ENCODE measurements at places on chromosomes 12 and 14.
A peak's percentile ranks its signal among the peaks of the same experiment; 100 is the strongest.

DNA sequence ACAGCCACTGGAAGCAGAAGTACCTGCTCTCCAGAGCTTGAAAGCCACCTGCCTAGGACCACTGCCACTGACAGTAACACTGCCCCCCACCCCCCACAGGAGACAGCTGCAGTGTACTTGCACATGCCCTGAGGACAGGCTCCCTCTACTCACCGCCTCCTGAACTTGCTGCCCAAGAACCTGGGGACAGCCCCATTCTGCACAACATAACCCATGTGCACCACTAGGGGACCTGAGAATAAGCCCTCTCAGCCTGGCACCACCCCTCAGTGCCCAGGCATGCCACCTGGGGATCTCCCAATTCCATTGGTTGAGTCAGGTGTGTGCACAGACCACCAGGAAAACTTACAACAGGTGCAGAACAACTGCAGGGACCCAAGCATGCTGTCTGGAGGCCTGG is 67.1 kb upstream of the KIF21A start:
- DNase-seq, result no peak

DNA sequence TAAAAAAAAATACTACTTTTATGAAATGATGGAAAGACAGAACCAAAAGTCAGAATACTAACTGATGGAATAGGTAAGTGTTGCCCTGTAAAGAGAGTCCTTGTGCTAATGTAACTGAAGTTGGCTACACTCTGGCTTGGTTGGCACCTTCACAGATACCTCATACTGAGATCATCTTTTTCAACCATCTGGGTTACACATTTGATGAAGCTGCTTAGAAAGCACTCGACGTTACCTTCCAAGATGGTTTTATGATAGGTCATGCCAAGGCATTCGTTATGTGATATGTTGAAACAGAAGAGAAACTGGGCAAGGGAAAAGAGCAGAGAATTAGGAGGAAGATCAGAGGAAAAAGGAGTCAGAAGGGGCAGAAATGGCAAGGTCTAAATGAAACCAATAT is 203.8 kb downstream of the ADAMTS20 start:
- no peak for DNase-seq

DNA sequence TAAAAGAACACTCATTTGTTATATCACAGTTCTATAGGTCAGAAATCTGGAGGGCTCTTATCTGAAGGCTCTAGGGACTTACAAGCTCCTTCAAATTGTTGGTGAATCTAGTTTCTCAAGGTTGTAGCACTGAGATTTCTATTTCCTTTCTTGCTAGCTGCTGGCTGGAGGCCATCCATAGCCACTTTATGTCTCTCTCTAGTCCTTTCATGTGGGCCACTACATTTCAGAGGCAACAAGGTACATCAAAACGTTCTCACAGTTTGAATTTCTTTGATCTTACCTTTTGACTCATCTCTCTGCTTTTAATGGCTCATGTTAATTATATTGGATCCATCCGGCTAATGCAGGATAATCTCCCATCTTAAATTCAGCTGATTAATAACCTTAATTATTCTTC is 286.8 kb downstream of the DIO2 start:
- no peak for DNase-seq

DNA sequence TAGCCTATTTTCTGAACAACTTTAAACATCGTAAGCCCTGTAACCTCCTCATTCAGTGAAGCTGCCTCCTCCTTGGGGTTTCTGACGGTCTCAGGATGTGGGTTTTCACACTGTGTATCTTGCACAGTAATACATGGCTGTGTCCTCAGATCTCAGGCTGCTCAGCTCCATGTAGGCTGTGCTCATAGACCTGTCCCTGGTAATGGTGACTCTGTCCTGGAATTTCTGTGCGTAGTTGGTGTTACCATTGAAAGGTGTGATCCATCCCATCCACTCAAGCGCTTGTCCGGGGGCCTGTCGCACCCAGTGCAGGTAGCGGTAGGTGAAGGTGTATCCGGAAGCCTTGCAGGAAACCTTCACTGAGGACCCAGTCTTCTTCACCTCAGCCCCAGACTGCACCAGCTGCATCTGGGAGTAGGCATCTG is 980.5 kb downstream of the TMEM121 start:
- DNase-seq, result no peak

- peak; percentile 90 for DNase-seq
These were observed 108.8 kb upstream of the ATF7IP start for GRCh38 chr12:14256555-14257169.

- no peak for DNase-seq
These were observed 865 bp downstream of the RGS6 start for GRCh38 chr14:71933001-71933587.

GRCh38 chr14:49424436-49425331 is 161.5 kb downstream of the RPS29 start:
- DNase-seq, result no peak

DNA sequence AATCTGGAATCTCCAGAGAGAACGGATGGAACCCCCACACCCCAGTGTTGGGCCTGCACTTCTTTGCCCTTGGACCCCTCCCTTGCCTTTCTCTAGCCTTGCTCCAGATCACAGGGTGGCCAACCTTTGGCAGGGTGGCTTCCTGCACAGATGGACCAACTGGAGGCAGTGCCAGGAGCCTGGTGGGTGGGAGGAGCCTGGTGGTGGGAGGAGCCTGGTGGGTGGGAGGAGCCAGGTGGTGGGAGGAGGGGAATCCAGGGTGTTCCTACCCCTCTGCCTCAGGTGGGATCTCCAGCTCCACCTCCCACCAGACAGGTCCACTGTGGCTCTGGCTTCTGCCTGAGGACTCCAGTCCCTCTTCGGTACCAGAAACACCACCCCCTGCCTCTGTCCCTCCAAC is 15.0 kb upstream of the ORAI1 start:
- DNase-seq, result no peak

DNA sequence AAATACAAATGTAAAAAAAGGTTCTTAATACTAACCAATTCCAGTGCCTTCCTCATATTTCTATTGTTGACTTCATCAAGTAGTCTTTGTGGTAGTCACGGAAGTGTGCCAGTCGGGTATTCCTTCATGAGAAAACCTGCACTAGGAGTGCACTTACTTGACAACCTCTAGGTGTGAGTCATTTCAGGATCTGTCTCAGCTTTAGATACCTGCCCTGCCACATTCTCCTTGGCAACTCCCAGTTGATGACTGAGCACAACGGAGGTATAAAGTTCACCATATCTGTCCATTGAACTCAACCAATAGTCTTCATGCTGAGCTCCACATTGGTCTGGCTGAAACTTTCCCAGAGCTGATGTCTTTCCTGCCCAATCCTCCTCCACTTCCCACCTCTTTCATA is 215.7 kb downstream of the SYT10 start:
- no peak for DNase-seq

DNA sequence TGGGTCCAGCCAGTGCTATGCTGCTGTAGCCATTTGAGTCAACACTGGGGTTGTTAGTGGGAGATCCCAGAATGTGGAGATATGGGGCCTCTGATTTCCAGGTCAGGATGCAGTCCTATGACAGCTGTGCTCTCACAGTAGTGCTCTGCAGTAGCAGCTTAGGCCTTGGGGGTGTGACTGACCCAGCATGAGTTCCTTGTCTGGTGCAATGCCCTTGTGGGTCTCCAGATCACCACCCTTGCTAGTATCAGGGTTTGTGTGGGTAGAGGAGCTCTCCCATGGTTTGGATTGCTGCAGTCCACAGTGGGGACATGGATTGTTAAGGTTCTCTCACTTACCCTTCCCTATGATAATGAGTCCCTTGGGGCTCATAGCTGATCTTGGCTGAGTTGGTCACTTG is 113.7 kb downstream of the RAD51B start:
- no peak for DNase-seq

- no peak for DNase-seq
These were observed 38.5 kb downstream of the SPTB start for GRCh38 chr14:64841121-64841651.

DNA sequence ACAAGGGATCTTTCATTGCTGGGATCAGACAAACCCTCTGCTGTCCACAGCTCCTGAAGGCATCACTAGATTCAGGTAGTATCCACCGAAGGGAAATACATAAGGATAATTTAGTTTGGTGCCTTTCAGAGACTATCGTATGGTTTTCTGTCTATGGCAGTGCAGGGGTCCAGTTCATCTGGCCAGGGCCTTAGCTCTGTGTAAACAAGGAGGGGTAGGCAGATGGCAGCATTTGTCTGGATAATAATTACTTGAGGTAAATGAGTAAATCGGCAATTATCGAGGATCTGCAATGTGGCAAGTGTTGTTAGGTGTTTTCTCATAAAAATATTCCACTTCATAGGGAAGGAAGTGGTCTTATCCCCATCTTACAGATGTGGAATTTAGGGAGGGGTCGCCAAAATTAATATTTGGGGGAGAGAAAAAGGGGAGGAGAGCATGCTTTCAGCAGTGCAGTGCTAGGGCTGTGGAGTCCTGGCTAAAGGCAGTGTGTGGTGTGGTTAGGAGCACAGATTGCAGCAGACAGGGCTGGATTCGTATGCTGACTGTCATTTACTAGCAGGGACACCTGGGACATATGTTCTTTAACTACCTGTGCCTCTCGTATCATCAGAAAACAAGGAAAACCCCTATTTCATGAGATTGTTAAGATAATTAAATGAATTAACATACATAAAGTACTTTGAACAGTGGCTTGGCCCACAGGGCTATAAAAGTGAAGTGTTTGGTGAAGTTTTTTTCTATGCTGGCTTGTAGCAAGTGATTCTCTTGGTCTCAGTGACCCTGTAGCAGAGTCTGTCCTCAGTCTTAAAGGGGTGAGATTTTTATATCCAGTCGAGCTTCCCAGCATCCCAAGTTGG is 27.1 kb downstream of the RASSF8 start:
- DNase-seq, result no peak

GRCh38 chr14:79596551-79596950 is 614.8 kb downstream of the DIO2 start:
- no peak for DNase-seq

- DNase-seq, result no peak
These were observed 97.2 kb upstream of the TMEM260 start for GRCh38 chr14:56482310-56482911.

DNA sequence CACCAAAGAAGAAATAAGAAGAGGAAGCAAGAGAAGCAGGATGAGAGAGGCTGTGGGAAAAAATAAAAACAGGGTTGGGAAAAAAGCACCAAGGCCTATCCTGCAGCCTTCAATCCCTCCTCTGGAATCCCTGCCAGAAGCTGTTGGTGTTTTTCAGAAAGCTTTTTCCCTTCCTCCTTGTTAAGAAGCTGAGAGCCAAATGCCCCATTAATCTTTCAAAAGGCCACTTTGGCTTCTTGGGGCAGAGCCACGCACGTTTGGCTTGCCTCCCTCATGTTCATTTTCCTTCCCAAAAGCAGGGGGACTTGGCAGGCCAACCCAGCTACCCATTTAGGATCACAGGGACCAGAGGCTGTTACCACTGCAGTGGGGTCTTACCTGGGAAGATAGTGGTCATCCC is 365.3 kb downstream of the NUAK1 start:
- DNase-seq, result no peak

GRCh38 chr12:18424857-18425256 is 163.5 kb downstream of the PIK3C2G start:
- no peak for DNase-seq

DNA sequence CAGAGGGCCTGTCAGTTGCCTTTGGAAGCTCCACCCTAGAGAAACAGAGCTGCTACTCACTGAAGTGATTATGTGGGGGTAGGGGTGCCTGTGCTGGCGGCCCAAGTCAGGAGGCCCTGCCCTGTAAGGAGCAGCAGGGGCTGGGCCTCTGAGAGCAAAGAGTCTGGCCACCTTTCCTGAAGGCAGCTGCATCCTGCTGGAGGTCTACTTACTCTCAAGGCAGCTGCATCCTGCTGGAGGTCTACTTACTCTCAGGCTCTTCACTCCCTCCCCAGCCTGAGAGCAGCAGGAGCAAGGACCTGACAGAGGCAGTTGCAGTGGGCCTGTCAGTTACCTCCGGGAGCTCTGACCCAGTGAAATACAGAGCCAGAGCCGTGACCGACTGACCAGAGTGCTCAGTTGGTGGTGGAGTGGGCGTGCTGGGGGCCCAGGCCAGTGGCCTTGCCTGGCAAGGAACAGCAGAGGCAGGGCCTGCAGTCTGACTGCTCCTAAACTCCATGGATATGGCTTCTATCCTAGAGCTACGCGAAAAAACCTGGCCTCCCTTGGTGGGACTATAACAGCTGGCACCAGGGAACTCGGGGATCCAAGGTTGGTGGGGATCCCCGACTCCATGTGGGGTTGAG is 32.3 kb downstream of the RAD51B start:
- DNase-seq, result no peak

DNA sequence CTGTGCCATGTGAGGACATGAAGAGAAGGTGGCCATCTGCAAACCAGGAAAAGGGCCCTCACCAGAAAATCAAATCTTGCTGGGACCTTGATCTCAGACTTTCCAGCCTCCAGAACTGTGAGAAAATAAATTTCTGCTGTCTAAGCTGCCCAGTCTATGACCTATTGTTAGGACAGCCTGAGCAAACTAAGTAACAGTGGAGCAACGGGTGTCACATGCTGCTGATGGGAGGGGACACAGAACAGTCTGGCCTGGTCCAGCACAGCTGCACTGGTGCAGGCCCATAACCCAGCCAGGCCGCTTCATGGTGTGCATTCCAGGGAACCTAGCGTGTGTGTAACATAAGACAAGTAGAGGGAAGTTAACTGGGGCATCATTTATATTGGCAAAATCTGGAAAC is 42.1 kb downstream of the GRIP1 start:
- peak; percentile 26 for DNase-seq

- DNase-seq, result no peak
These were observed 70.2 kb upstream of the EGLN3 start for GRCh38 chr14:34021096-34021495.

- peak; percentile 55 for DNase-seq
These were observed 39.6 kb downstream of the CCDC85C start for GRCh38 chr14:99564256-99564925.

GRCh38 chr14:23115039-23115731 is 3.9 kb downstream of the CEBPE start:
- no peak for DNase-seq

- peak; percentile 31 for DNase-seq
These were observed 52.8 kb downstream of the IGF1 start for GRCh38 chr12:102427543-102427941.

- DNase-seq, result no peak
These were observed 34.1 kb upstream of the ITPR2 start for GRCh38 chr12:26867080-26867479.

DNA sequence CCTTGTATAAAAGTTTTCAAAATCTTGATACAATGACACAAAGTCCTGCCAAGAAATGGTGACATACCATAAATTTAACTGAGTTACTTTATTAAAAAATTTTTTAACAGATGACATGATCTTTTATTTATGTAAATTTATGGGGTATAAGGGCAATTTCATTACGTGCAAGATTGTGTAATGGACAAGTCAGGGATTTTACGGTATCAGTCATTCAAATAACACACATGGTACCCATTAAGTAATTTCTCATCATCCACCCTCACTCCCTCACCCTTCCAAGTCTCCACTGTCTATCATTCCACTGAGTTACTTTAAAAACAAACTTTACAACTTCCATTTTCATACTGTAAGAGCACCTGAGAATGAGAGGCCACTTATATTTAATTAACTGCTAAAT is 37.4 kb downstream of the SPTLC2 start:
- no peak for DNase-seq

DNA sequence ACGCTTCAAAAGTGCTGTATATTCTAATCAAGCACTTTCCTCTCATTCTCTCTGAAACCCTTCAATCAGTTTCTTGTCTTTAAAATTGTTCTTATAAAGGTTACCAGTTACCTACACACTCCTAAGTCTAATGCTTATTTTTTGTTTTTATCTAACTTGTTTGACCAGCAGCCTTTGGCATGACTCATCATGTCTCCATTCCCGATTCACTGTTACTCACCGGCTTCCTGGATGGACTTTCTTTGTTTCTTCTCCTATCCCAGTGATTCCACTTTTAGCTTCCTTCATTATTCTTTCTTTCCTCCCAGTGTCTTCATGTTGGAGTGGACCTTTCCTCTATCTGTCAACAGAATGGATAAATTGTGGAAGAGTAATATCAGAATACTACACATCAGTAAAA is 368.6 kb upstream of the CCDC196 start:
- DNase-seq, result no peak
